ENCODE measurements at places on chromosomes 3 and 15. TPM values are rescaled to one million over a fixed set of nuclear protein-coding genes. Genes with fewer than 3 reads are reported as not detected.

Gene IL17RE
- total RNA-seq = 1.2 TPM

Gene CLRN1
- not detected for total RNA-seq

Gene C3orf52
- 2.5 TPM for total RNA-seq

DNA sequence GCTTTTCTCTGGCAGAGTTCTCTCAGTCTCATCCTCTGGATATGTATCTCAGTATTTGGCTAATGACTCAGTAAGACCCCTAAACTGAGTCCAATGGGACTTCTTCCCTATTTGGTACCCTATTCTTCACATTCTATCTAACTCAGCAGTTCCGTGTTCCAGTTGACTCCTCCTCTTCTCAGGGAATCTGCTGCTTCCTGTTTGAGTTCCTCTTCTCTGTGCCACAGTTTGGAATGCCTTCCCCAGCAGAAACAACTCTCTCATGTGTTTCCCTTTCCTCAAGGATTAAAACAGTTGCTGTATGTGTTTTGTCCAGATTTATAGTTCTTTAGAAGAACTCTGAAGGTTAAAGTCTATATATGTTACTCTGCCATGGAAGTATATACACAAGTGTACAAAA, 344.0 kb upstream of the RARB start:
- no peaks in the 10 kb centered on the region for H3K27me3 ChIP-seq

GRCh38 chr15:76162784-76163456, 103.1 kb downstream of the TMEM266 start:
- H3K27me3 ChIP-seq = no peaks in the 10 kb centered on the region
- no peak for DNase-seq
- peaks cover 20% of the 10 kb centered on the region for H3K4me1 ChIP-seq

DNA sequence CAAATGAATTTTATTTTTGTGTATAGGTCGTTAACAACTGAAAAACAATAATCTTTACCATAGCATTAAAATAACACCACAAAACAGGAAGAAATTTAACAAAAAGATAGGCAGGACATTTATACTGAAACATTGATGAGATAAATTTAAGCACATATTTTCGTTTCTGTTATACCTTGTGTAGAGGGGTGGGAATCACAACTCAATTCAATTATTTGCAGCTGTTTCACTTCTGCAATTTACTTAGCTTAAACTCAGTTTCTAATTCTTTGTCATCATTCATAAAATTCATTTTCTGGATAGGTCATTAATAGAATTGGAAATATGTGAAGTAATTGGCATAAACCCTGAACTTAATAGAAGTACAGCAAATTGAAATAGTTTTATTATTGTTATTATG, 42.3 kb downstream of the TP63 start:
- H3K27me3 ChIP-seq = no peaks in the 10 kb centered on the region
- no peaks in the 10 kb centered on the region for H3K4me1 ChIP-seq
- no peak overlapping the region for H3K4me3 ChIP-seq
- DNase-seq = no peak

- no peaks in the 10 kb centered on the region for H3K36me3 ChIP-seq
- H3K4me1 ChIP-seq = no peaks in the 10 kb centered on the region
- no peak overlapping the region for H3K27ac ChIP-seq
- H3K4me3 ChIP-seq = no peak overlapping the region
- H3K27me3 ChIP-seq = no peaks in the 10 kb centered on the region
- no peak for DNase-seq
Observed at GRCh38 chr3:174466471-174467054, 392.6 kb upstream of the NAALADL2 start.

Gene ERICH6
- total RNA-seq = not detected

Gene MME
- 1.7 TPM for total RNA-seq

DNA sequence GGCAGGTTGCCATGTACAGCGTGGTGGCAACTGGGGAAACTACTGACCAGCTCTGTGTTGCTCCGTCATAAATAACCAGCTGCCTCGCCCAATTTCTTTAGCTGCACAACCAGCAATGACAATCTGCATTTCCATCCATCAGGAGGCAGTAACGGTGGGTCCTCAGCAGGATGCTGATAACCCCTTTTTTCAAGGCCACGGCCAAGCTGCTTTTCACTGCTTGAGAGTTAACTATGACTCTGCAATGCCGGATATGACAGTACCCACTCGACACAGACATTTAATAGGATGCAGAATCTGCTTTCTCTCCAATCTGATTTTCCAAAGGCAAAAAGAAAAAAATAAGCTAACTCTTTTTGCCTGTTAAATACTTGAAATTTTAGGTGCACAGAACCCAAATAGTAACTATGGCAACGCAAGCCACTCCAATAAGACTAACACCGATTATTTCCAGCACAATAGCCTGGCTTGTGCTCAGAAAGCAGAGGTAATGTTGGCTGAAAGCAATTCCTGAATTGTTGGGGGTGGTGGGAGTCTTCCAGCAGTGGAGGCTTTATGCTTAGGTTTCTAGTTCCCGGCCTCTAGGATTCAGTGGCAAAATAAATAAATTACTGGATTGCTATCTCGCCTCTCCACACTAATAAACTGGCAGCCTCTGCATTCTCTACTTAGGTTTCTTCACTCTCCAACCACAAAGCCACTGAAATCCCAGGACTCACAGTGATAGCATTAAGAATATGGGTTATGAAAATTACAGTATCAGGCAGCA, 31.2 kb upstream of the SRGAP3 start:
- H3K27me3 ChIP-seq = no peaks in the 10 kb centered on the region
- DNase-seq = no peak
- H3K36me3 ChIP-seq = no peaks in the 10 kb centered on the region
- no peak overlapping the region for H3K27ac ChIP-seq

GRCh38 chr3:62378311-62378789, 5.0 kb upstream of the FEZF2 start:
- peaks cover 20% of the 10 kb centered on the region for H3K27me3 ChIP-seq
- no peak overlapping the region for H3K27ac ChIP-seq
- H3K36me3 ChIP-seq = no peaks in the 10 kb centered on the region
- H3K4me3 ChIP-seq = no peak overlapping the region

DNA sequence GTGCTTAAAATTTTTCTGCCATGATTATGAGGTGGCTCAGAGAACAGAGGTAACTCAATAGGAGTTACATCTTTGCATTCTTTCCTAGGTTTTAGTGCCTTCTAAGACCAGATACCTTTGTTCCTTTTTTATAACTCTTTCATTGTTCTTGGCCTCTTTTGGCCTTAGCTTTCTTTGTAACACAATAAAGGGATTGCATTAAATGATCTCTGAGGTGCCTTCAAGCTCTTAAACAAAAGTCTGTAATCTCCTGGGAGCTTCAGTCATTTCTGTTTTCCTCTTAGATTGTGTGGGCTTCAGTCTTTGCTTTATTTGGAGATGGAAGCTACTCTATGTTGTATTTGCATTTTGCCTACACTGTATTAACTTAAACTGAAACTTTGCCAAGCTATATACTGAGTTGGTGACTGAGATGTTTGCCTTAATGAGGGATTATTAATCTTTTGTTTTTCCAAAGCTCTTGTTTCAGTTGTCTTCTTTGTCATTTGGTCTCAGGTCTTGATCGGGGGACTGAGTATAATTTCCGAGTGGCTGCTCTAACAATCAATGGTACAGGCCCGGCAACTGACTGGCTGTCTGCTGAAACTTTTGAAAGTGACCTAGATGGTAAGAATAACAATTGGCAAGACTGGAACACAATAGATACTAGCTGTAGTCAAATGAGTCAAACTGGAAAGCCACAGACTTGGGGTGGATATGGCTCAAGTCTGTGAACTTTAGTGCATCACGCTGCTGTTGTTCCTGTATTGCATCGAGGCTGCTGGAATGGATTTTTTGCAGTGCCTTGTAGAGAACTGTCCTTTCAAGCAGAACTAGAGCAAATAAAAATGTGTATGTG, 110.3 kb downstream of the HCN4 start:
- H3K27ac ChIP-seq = no peak overlapping the region
- H3K4me3 ChIP-seq = no peak overlapping the region
- H3K4me1 ChIP-seq = no peaks in the 10 kb centered on the region
- H3K27me3 ChIP-seq = no peaks in the 10 kb centered on the region

Gene SLC6A20
- 0.33 TPM for total RNA-seq

- H3K27me3 ChIP-seq = no peaks in the 10 kb centered on the region
- H3K27ac ChIP-seq = no peak overlapping the region
- H3K4me1 ChIP-seq = no peaks in the 10 kb centered on the region
- H3K4me3 ChIP-seq = no peak overlapping the region
- no peaks in the 10 kb centered on the region for H3K36me3 ChIP-seq
Observed at GRCh38 chr3:117722856-117723255, 1013.3 kb downstream of the TUSC7 start.

DNA sequence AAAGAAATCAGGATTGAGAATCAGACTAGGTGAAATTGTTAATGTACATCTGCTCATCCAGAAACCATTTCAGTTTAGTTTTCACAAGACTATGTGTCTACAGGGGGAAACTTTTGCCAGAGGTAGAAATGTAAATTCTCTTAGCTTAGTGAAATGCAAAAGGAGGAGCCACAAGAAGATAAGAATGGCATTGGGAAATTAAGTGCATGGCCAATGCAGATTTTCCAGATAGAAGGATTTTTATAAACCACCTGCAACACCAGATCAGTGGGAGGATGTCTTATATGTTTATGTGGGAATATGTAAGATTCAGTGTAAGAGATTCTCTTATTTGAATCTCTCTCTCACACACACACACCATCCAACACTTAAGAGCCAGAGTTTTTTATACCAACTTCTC, 67.2 kb downstream of the HMG20A start:
- H3K4me1 ChIP-seq = peaks cover 43% of the 10 kb centered on the region
- peaks cover 13% of the 10 kb centered on the region for H3K36me3 ChIP-seq
- no peaks in the 10 kb centered on the region for H3K27me3 ChIP-seq
- no peak overlapping the region for H3K27ac ChIP-seq

GRCh38 chr15:43792761-43793476, 799 bp downstream of the SERF2 start:
- H3K27me3 ChIP-seq = no peaks in the 10 kb centered on the region
- DNase-seq = no peak
- peak overlapping the region; percentile 94 for H3K4me3 ChIP-seq
- peak overlapping the region; percentile 99 for H3K27ac ChIP-seq

- peaks cover 7% of the 10 kb centered on the region for H3K4me1 ChIP-seq
- no peaks in the 10 kb centered on the region for H3K27me3 ChIP-seq
- no peak overlapping the region for H3K4me3 ChIP-seq
- no peaks in the 10 kb centered on the region for H3K36me3 ChIP-seq
Observed at GRCh38 chr15:92839696-92840095, 60.4 kb upstream of the CHD2 start.

DNA sequence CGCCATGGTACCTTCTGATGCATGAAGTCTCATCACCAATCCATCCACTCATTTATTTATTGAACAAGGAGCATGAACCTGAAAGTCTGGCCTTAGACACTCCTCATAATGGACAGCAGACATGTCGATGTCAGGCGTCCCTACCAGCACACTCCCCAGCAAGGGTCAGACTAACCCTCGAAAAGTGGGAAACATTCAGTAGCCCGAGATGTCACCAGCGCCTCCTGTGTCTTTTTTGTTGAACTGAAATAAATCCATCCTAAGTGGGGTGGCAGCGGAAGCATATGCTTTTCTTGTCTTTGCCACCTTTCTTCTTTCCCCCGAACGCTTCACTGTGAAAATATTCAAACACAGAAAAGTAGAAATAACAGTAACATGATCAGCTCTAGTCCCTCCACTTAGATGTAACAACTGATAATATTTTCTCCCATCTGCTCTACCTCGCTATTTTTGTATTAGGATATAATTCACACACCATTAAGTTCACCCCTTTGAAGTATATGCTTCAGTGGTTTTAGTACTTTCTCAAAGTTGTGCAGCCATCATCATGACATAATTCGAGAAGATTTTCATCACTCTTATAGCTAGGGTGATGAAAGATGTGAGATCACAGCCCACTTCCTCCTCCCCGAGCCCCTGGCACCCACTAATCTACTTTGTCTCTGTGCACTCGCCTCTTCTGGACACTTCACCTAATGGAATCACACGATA, 121.6 kb downstream of the ADAMTS17 start:
- no peak overlapping the region for H3K4me3 ChIP-seq
- peaks cover 15% of the 10 kb centered on the region for H3K4me1 ChIP-seq
- no peaks in the 10 kb centered on the region for H3K36me3 ChIP-seq
- no peaks in the 10 kb centered on the region for H3K27me3 ChIP-seq

- DNase-seq = no peak
- peaks cover 4% of the 10 kb centered on the region for H3K4me1 ChIP-seq
- no peak overlapping the region for H3K4me3 ChIP-seq
- H3K36me3 ChIP-seq = peaks cover 74% of the 10 kb centered on the region
- no peak overlapping the region for H3K27ac ChIP-seq
Observed at GRCh38 chr3:172332256-172333041, 115.8 kb downstream of the GHSR start.

- peaks cover 5% of the 10 kb centered on the region for H3K4me1 ChIP-seq
- no peak overlapping the region for H3K4me3 ChIP-seq
- no peak overlapping the region for H3K27ac ChIP-seq
Observed at GRCh38 chr15:38217191-38217595, 35.4 kb upstream of the SPRED1 start.

DNA sequence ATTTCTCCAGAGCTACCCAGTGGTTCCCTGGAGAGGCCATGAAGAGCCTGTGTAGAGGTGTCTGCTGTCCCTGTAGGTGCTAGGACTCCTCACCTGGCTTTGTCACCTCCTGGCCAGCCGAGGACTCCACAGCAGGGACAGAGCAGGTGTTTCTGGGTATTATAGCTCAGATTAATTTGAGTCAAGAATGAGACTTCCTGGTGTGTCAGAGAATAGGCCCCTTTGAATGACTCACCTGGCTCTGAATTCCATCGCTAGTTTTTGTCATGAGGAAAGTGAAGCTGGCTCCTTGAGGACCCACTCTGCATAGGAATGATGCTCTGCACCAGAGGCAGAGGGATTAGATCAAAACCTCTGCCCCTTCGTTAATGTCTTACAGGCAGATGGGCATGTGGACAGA, 167.5 kb upstream of the TOPAZ1 start:
- H3K27me3 ChIP-seq = no peaks in the 10 kb centered on the region
- H3K27ac ChIP-seq = no peak overlapping the region
- peak; percentile 64 for DNase-seq
- no peaks in the 10 kb centered on the region for H3K4me1 ChIP-seq
- H3K4me3 ChIP-seq = no peak overlapping the region

- no peaks in the 10 kb centered on the region for H3K27me3 ChIP-seq
- H3K36me3 ChIP-seq = no peaks in the 10 kb centered on the region
- H3K4me3 ChIP-seq = no peak overlapping the region
- H3K27ac ChIP-seq = peak overlapping the region; percentile 34
- peaks cover 19% of the 10 kb centered on the region for H3K4me1 ChIP-seq
Observed at GRCh38 chr15:88982304-88982945, 69.2 kb upstream of the MFGE8 start.

GRCh38 chr15:49110158-49110944, 45.0 kb downstream of the COPS2 start:
- no peaks in the 10 kb centered on the region for H3K27me3 ChIP-seq
- DNase-seq = no peak
- no peak overlapping the region for H3K4me3 ChIP-seq
- peaks cover 39% of the 10 kb centered on the region for H3K36me3 ChIP-seq
- H3K27ac ChIP-seq = no peak overlapping the region
